BJ (cell line): ENCODE measurements at places on chromosomes 11 and 22.

DNA sequence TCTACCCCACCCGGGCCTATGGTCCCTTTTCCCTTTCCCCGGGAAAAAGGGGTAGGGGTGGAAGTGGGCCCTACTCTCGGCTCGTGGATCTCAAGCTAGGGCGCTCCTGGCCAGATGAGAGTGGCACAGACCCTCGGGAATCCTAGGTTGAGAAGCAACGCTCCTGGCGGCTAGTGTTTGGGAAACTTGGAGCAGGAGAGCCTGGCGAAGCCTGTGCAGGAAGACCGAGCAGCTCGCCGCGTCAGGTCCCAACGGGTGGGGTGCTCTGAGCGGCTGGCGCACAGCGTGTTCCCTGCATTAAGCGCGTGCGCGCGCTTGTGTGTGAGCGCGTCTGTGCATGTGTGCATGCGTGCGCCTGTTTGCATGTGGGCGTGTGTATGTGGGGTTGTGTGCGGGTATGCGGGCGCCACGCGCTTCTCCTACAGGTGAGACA, 7.1 kb upstream of the FLI1 start:
- DNase-seq: no peak

- DNase-seq: no peak
Measured at GRCh38 chr11:33952805-33953204, 60.9 kb upstream of the LMO2 start.

DNA sequence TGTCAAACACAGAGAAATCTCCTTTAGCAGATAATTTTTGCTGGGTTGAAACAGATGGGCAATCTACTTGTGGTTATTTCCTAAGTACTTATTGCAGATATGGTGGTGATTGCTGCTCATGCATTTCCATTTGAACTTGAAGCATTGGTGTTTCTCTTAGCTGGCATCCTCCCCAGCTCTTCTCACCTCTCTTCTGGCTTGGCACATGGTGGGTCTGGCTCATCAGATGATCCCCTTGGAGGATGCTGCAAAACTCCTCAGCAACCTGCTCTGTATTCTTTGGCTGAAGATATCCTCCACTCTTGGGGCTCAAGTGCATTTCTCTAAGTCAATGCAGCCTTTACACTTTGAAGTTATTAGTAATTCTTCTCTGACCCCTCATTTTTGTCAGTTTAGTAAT, 87.3 kb upstream of the MYO18B start:
- no peak for DNase-seq

DNA sequence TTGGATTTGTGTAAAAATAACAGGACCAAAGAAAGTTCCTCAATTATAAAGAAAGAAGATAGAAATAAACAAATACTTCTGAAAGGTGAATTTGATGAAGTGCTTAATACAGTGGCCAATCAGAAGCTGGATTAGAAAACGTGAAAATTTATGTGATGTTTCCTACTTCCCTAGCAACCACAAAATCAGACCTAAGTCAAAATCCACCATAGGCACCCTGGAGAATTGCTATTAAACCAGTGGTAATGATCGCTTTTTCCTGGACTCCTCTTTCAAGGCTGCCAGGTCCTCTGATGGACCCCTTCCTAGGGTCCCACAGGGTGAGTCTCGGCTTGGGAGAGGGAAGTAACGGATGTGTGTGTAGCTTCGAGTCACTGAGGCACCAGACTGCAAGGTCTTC, 9.6 kb downstream of the WT1 start:
- no peak for DNase-seq

DNA sequence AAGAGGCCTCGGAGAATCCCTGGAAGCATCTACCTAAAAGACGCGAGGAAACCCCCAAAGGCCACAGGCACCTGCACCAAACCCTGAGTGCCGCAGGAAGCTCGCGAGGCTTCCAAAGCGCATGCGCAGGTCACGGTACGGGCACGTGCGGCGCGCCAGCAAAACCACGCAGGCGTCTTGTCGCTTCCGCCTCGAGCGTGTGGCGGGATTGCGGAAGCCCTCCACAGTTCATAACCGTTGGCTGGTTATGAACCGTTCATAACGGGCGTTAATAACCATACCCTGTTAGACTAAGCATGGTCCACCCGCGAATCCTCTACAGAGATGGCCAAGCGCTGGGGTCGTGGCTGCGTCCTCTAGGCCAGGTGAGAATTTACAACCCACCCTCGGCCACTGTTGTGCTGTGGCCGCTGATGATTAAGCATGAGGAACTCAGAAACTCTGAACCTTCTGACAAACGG, 46.4 kb downstream of the MORC2 start:
- no peak for DNase-seq

DNA sequence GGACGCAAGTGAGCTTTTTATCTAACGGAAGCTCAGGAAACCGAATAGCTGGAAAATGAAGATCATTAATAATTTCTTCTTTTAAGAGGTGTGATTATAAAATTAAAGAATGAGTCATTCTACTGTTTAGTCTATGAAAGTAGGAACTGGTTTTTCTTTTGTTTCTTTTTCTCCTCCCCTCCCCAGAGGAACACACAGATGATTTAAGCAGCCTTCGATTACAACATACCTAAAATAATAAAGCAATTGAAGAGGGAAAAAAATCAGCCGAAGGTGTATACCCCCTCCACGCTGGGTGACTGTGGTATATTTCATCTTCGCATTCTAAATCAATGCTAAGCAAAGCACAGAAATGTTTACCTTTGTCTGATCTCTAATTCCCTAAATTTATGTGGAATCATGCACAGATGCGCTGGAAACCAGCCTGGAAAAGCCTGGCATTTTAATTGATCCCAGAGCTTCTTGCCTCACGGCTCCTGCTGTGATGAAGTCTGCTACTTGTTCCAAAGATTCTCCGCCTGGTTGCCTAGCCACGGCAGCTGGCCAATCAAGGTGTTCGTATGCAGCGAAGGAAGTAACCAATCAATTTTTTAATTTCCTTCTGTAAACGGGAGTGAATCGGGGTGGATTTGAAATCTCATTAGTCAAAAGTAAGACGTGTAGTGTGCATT, 133.9 kb downstream of the FANCF start:
- peak; percentile 26 for DNase-seq

- DNase-seq: no peak
Measured at GRCh38 chr22:49291169-49291568, 536.5 kb downstream of the BRD1 start.

DNA sequence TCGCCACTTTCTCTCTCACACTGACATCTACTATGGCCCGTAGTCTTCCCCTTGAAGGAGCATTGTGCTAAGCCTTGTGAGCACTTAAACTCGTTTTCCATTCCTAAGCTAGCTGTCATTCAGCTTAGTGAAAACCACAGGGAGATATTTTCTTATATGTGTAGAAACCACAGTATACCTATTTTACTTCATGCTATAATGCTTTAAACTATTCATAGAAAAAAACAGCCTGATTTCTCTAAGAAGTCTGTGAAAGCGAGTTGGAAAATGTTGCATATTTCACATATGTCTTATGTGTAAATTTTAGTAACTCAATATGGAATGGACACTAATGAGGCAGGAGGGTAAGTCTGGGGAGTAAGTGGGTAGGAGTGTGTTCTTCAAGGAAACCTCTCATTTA, 194.3 kb upstream of the CTSC start:
- no peak for DNase-seq

- DNase-seq: no peak
Measured at GRCh38 chr11:46374815-46375214, 6.7 kb upstream of the MDK start.

- DNase-seq: no peak
Measured at GRCh38 chr11:87351676-87352075, 313.9 kb downstream of the TMEM135 start.

- no peak for DNase-seq
Measured at GRCh38 chr22:47092896-47093311, 330.5 kb downstream of the TBC1D22A start.

GRCh38 chr22:50691521-50691920, 18.9 kb downstream of the SHANK3 start:
- DNase-seq: no peak

DNA sequence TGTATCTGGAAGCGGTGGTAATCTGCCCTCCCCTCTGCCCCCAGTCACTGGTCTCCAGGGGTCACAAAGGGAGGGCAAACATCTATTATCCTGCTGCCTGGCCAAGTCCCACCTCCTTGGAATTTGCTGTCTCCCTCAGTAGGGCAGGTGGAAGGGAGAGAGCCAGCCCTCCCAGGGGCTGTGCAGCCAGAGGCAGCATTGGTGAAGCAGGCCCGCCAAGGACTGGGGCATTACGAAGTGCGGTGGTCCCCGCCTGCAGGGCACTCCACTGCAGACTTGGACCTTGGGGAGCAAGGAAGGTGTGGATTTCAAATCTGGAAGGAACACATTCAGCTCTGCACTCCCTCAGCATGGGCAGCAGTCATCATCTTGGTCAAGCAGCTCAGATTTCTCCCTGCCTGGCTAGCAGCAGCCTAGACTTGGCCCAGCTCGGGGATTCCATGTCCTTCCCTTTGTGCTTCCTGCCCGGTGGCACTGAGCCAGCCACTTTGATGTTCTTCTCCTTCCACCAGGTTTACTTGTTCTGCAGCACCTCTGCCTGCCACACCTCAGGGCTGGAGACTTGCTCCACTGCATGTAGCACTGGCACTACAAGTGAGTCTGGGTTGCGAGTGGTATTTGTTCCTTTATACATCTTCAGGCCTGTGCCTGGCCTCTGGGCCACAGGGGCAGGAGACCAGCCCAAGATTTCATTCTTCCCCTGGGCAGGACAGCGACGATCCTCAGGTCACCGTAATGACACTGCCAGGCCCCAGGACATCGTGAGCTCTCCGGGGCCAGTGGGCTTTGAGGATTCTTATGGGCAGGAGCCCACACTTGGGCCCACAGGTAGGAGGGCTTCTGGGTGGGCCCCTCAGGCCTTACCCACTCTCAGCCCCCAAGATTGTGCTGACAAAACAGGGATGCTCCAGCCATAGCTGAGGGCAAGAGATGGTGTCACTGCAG, 7.4 kb downstream of the ZP1 start:
- no peak for DNase-seq

- no peak for DNase-seq
Measured at GRCh38 chr11:46534711-46535110, 59.1 kb downstream of the AMBRA1 start.

DNA sequence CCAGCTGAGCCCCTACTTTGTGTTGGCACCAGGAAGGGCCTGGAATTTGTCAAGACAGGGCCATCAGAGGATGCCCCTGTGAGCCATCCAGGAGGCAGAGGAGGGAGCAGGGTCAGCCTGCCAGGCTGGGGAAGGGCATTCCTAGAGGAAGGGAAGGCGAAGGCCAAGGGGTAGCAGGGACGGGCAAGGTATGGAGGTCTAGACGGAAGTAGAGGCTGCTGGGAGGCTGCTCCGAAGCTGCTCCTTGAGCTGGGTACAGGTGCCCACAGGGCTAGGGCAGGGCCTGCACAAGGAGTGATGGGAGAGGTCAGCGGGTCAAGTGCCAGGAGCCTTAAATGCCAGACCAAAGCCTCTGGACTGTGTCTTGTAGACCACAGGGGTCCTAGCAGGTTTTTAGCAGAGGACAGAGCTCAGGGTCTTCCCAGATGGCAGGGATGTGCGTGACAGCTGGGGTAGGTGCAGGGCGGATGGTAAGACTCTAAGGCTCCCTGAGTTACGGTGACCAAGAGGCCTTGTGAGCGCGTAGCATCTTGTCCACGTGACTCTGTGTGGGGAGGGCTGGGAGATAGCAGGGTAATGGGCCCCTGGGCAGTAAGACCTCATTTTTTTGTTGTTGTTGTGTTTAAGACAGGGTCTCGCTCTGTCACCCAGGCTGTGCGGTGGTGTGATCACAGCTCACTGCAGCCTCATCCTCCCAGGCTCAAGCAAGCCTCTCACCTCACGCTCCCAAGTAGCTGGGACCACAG, 31.7 kb upstream of the CSNK1E start:
- no peak for DNase-seq

DNA sequence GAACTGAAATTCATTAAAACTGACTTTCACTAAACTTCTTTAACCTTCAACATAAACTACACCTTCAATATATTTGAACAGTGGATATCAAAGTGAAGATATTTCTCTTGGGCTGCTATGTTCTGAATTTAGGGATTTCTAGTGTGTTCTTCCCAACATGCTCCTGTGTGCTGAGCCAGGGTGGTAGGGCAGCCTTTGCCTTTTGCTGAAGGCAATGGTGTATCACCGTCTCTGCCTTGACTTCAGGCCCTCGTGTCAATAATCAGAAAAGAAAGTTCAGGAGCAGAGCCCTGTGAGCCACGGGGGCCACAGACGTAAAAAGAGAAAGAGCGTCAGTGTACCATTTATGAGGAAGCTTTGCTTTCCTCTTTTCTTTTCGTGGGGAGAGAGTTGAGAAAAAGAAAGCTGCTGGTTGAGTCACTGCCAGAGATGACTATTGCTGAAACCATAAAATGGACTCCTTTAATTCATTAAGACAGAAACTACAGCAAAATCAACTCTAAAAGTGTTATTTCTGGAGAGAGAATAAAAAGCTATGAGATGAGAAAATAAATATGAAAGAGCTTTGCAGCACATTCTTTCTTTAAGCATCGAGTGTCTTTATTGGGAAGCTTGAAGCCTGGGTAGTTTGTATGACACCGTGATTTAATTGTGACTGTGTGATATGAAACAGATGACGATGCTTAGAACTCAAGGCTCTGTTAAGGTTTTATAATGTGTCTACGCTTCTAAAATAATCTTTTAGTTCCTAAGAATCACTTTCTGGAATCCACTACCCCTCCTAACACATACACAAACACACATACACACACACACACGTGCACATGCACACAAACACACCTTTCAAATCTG, 271.8 kb upstream of the MTNR1B start:
- DNase-seq: no peak

- no peak for DNase-seq
Measured at GRCh38 chr11:74182635-74183034, 11.5 kb downstream of the PPME1 start.

- DNase-seq: no peak
Measured at GRCh38 chr11:60396799-60397198, 540 bp downstream of the MS4A14 start.

- DNase-seq: no peak
Measured at GRCh38 chr11:118240999-118241763, 11.0 kb downstream of the MPZL3 start.

- no peak for DNase-seq
Measured at GRCh38 chr11:58688789-58689503, 42.8 kb downstream of the GLYAT start.

- DNase-seq: no peak
Measured at GRCh38 chr11:64643256-64643881, 52.3 kb downstream of the SLC22A12 start.

DNA sequence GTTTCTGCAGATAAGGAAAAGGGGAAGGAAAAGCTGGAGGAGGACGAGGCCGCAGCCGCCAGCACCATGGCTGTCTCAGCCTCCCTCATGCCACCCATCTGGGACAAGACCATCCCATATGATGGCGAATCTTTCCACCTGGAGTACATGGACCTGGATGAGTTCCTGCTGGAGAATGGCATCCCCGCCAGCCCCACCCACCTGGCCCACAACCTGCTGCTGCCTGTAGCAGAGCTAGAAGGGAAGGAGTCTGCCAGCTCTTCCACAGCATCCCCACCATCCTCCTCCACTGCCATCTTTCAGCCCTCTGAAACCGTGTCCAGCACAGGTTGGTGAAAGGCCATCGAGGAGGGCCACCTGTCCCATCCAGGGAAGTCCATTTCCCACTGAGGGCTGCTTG, 5.6 kb downstream of the TEF start:
- DNase-seq: no peak

- no peak for DNase-seq
Measured at GRCh38 chr22:22244316-22245250, at the start of gene VPREB1. TSS of gene VPREB1 (plus strand) at chr22:22244786. CDS start at chr22:22244814, 28 bp downstream.
